ENCODE measurements at places on chromosomes 4 and X.

DNA sequence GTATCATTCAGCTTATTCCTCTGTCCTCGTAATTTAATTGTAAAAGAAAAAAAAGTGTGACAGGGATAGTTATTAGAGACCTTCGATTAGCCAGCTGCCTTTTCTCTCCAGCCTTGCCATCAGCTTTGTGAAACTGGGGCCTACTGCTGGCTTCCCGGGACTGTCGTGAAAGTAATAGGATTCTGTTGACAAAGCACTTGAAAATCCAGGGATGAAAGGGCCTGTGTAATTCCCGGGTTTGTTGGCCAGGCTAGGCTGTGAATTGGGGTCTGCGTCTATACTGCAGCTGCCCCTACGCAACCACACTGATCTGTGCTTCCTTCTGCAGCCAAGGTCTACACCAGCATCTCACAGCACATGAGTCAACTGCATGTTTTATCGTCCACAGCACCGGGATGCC, 120.4 kb upstream of the SCML1 start:
- no peak for DNase-seq
- no peaks in the 10 kb centered on the region for H3K4me1 ChIP-seq
- no peaks in the 10 kb centered on the region for H3K27me3 ChIP-seq
- no peaks in the 10 kb centered on the region for H3K36me3 ChIP-seq
- H3K27ac ChIP-seq, result no peak overlapping the region

DNA sequence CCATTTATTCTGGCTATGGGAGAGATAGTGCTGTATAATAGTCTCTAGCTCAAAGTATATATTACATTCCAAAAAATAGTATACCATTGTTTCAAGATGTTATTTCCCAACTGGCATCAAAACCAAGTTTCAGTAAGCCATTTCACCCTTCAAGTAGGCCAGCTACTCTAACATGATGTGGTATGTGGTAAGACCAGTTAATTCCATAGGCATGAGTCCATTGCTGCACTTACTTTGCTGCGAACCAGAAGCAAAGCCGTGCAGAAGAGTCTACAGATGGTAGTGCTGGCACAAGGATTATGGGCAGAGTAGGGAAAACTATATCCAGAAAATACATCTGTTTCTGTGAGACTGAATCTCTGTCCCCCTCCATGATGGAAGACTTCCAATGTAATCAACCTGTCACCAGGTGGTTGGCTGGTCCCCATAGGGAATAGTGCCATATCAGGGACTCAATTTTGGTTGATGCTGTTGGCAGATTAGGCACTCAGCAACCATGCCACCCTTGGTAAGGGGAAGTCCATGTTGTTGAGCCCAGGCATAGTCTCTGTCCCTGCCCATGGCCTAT, 49.8 kb upstream of the HSD17B10 start:
- H3K27me3 ChIP-seq, result no peaks in the 10 kb centered on the region
- no peaks in the 10 kb centered on the region for H3K4me1 ChIP-seq
- no peak overlapping the region for H3K4me3 ChIP-seq
- no peak overlapping the region for H3K27ac ChIP-seq
- no peak for DNase-seq

- DNase-seq, result no peak
- H3K4me3 ChIP-seq, result no peak overlapping the region
- H3K27ac ChIP-seq, result no peak overlapping the region
- H3K4me1 ChIP-seq, result peaks cover 5% of the 10 kb centered on the region
These were observed 47.8 kb upstream of the SETD7 start for GRCh38 chr4:139603576-139604410.

- H3K4me1 ChIP-seq, result peaks cover 6% of the 10 kb centered on the region
- no peak for DNase-seq
- H3K36me3 ChIP-seq, result no peaks in the 10 kb centered on the region
- peaks cover 39% of the 10 kb centered on the region for H3K27me3 ChIP-seq
- peak overlapping the region; percentile 71 for H3K27ac ChIP-seq
- H3K4me3 ChIP-seq, result no peak overlapping the region
These were observed 135.9 kb upstream of the NKX1-1 start for GRCh38 chr4:1542226-1542490.

DNA sequence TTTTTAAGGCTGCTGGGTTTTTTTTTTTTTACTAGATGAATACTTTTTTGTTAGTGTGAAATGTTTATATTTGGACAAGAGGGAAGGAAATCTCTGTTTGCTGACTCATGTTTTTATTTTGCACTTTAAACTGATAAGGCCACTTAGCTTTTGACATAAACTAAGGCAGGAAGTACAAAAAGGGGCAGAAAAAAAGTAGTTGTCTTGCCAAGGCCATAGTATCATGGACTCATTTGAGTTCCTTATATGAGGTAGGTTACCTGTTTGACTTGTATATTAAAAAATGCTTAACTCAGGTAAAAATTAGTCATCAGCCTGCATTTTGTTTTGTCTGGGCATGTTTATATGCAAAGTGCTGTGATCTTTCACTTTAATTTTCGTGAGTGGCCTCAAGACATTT, 26.0 kb downstream of the SMAD1 start:
- DNase-seq, result no peak
- H3K4me1 ChIP-seq, result peaks cover 60% of the 10 kb centered on the region
- H3K27ac ChIP-seq, result peak overlapping the region; percentile 45
- H3K36me3 ChIP-seq, result peaks cover 6% of the 10 kb centered on the region
- H3K4me3 ChIP-seq, result peak overlapping the region; percentile 3

Measured in left ventricle myocardium inferior (tissue), 1 donor.